ENCODE measurements at places on chromosomes 16 and 17.

- DNase-seq = no peak
Measured at GRCh38 chr17:56505154-56505756, 88.2 kb upstream of the NOG start.

GRCh38 chr17:7651665-7652387 is 1.1 kb downstream of the ATP1B2 start:
- no peak for DNase-seq

DNA sequence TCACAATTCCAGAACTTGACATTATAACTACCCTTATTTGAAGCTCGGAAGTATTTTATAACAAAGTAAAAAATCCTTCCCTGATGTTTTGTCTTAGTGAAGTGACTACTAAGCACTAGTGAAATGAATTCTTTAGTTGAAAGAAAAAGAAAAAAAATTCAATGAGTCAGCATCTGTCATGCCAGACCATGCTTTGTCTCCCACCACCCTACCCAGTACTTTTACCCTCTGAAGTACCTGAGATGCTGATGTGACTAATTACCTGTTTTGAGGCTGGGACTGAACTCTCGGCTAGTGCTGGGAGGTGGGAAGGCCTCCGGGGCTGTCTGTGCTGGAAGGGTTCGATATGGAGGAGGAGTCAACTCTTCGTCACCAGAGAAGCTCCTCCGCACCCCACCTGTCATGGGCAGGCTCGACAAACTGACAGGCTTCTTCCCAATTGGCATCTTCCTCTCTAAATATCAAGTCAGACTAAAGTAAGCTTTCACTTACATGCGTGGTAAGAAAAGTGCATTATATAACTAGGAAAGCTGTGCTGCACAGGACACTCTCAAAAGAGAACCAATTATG is 19.6 kb downstream of the NME2 start:
- DNase-seq = no peak

- DNase-seq = no peak
Measured at GRCh38 chr16:13391337-13391736, 489.9 kb downstream of the SHISA9 start.

DNA sequence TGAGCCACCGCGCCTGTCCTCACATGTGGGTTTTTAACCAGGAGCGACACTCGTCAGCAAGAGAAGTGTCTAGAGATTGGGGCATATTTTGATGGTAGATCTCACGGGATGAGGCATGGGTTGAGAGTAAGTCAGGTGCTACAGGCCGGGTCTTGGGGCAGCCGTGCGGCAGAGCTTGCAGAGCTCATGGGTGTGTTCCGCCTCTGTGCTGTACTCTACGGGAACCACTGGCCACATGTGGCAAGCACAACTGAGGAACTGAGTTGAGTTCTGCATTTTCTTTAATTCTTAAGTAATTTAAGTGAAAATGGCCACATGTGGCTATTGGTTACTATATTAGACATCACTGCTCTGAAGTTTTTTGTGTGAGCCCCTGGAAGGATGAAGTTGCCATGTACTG is 9.6 kb downstream of the CLUAP1 start:
- DNase-seq = no peak

- no peak for DNase-seq
Measured at GRCh38 chr16:57675741-57676551, 7.8 kb downstream of the ADGRG3 start.

GRCh38 chr17:17206913-17207335 is 791 bp upstream of the PLD6 start:
- no peak for DNase-seq

- no peak for DNase-seq
Measured at GRCh38 chr16:30115238-30115637, 1.9 kb upstream of the GDPD3 start.

- no peak for DNase-seq
Measured at GRCh38 chr16:54407596-54407995, 121.0 kb upstream of the IRX3 start.

DNA sequence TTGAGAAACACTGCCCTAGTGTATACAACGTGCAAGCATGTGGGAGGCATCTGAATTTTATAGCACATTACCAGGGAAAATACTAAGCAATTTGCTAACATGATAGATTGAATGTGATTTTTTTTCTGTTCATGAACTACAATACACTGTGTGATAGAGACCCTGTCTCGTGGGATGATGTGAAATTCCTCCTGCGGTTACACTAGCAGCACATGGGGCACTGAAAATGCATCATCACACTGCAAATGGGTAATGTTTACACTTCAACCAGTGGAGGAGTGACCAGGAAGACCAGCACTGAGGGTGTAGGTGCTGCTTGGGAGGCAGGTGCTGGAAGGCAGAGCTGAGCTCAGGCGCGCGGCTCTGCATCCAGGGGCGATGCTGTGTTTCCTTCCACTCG is 28.8 kb downstream of the ORC6 start:
- no peak for DNase-seq

DNA sequence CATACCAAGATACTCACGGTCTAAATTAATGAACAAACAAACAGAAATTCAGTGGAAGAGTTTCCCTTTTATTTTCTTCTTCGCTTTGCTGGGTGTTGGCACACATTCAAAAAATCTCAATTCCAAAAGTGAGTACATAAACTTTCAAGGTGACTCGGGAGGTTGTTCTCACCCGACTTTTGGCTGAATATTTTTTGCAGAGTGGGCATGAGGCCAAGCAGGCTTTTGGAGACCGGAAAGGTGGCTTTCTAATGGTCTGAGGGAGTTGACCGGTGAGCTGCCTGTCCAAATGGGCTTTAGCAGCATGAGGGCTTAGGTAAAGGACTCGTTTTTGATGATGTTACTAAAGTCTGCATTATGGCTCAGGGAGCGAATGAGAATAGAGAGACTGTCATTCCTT is 318.7 kb downstream of the CPPED1 start:
- no peak for DNase-seq

- DNase-seq = no peak
Measured at GRCh38 chr17:77049440-77049839, 91.3 kb upstream of the SEC14L1 start.

GRCh38 chr16:71540-72401 is 660 bp downstream of the RHBDF1 start:
- DNase-seq = no peak

GRCh38 chr16:30509081-30509765 is 17.1 kb downstream of the ZNF768 start:
- no peak for DNase-seq

All from stimulated activated CD8-positive, alpha-beta memory T cell treated with anti-CD3 and anti-CD28 coated beads, Interleukin-4, amount 100 ng/mL, for 24 hours (primary cell).